ENCODE measurements at places on chromosomes 16 and 17.

DNA sequence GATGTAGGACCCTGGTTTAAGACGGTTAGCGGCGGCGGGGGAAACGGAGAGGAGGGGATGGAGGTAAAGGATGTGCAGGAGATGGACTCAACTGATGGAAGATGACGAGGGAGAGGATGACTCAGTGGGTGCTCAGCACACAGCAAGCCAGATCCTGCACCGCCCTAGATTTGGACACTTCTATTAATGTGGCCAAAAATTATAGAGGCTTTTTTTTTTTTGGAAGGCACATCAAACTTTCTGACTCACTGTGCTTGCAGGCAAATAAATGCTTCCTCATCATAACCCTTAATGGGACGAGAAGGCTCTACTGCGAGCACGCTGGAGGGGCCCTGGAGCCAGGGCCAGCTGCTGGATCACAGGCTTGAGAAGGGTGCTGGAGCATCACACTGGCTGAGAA lies 36.0 kb downstream of the RTN4RL1 start:
- DNase-seq, result no peak

GRCh38 chr17:70370816-70371215 lies 201.5 kb downstream of the KCNJ2 start:
- no peak for DNase-seq

DNA sequence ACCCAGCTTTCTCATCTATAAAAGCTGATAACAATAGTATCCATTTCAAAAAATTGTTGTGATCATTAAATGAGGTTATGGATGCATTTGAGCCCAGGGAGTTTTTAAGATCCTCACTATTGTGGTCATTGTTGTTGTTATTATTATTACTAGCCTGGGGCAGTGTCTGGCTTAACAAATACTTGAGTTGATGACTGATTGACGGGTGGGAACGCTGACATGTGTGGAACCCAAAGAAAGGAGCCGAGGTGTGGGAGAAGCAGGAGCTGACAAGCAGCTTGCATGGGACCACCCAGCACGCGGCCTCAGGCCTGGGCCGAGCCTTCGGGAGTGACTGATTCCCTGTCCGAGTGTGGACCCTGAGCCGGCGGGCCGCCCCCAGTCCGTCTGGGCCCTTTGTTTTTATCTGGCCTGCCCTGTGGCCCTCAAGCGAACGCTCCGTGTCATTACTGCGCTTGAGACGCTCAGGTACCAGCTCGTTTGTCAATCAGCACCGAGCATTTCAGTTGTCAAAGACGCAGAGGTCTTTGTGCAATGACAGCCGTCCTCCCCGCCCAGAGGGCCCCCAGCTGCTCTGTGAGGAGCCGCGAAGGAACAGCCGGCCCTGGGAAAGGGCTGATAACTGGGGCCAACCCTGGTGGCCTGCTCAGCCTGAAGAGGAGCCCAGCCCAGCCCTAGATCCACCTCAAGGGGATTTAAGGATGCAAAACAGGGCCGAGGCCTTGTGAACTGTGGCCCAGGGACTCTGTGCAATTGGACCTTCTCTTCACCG lies 132.9 kb upstream of the FOXF1 start:
- DNase-seq, result no peak

GRCh38 chr16:728131-728889 lies 1.4 kb downstream of the HAGHL start:
- peak; percentile 82 for DNase-seq

- no peak for DNase-seq
Observed at GRCh38 chr17:28946239-28946638, 5.1 kb downstream of the PHF12 start.

- no peak for DNase-seq
Observed at GRCh38 chr16:68429076-68429854, 19.0 kb downstream of the SMPD3 start.

All from sciatic nerve (tissue), 2 donors.